ENCODE measurements at places on chromosomes 12 and 14.

- no peak for DNase-seq
Measured at GRCh38 chr12:98645572-98646067, 530 bp downstream of the APAF1 start.

DNA sequence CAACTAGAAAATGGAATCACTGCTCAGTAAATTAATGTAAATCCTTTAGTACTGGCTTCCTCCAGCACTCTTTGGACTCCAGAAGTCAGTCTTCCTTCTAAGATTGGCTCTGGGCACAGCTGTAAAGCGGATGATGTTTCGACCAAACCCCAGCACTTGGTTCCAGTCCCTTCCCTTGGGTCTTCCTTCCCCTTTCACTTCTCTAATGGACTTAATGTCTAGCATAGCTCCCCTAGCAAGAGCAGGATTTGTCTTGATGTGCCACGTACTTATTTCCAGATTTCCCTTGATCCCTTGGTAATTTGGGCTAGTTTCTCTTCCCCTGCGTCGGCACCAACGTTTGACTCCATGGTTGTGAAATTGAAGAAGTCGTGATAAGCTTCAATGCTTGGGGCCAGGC lies 28.3 kb downstream of the C12orf75 start:
- DNase-seq, result no peak

DNA sequence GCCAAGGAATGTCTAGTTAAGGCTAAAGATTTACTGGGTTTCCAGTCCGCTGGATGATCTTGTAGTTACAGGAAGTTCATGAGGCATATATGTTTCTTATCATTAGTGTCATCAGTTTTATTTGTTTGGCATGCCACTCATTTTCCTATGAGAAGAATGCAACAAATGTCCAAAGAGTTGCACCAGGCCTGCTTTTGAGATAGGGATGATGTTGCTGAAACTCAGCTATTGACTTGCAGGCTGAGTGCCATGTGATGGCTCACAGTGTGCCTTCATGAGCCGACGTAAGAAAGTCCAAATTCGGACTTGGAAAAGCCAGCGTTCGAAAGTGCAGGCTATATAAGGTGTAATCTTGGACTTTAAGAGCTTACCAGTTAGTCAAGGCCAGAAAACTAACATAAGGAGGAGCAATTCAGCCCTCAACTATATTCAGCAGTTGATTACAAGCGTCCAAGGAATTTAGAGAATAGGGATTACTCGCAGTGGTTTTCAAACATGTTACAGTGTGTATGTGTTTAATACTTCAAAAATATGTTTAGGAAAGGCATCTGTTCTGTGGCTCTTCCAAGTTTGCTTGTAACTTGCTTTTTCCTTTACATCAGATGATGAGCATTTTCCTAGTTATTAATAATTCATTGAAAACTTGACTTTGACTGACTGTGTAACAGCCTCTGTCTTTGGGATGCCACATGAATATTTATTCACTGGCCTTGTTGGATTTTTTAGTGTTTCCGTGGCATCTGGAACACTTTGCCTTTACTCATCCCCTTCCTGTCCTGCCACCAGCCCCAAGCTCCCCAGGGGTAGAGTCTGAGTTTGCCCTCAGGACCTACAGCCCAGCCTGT lies 101.3 kb downstream of the LGMN start:
- no peak for DNase-seq

DNA sequence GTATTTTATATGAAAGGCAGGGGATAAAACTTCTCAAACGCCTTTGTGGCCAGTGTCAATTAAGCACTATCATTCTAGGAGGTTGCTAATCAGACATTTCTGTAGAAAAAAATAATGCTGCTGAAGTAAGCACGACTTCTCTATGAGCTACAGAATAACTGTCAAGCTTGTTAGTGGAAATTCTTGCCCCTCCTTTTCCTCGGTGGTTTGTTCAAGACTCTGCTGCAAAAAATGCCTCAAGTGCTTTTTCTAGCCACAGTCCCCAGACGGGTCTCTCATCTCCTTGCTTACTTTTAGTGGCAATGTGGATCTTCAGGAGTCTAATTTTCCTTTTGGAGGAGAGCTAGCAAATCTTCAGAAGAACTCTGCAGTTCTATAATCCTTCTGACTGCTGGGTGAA lies 452.0 kb downstream of the FUT8 start:
- DNase-seq, result no peak

DNA sequence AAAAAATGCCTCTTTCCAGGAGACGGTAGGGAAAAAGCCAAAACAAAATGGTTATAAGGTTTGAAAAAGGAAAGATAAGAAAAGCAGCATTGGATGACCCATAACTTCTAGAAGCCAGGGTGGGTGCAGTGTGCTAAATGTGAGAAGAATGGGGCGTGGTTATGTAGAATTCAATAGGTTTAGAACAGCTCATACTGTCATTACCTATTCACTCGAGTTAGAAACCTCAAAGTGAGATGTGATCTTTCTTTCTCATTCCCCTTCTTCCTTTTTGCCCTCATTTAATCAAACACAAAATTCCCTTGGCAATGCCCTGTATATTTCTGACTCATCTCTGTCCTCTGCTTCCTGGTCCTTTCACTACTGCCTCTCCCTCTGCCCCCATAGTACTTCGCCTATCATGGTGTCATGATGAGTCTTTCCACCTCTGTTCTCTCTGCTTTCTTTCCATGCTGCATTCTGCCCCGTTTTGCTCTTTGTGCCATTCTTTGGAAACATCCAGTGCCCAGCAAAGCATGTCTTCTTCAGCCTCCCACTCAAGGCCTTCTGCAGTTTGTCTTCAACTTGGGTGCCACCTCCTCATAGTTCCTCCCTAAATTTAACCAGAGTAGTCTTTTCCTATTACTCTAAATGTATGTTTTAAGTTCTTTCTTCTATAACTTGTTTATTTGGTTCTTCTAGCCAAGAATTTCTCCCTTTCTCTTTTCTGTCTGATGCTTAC lies 496.3 kb downstream of the NRXN3 start:
- DNase-seq, result no peak

DNA sequence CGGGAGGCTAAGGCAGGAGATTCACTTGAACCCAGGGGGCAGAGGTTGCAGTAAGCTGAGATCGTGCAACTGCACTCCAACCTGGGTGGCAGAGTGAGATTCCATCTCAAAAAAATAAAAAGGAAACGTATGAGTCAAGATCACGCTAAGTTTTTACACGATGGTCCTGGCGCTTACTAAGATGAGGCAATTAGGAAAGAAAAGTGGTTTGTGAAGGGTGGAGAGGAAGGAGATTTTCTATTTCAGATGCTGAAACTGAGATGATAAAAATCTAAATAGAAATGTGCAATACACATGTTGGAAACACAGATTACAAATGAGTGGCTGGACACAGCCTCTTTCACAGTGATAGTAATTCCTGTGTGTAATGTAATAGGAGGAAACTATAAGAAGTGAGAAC lies 63.2 kb downstream of the KDM5A start:
- DNase-seq, result no peak

GRCh38 chr12:108254517-108255251 lies 84.4 kb downstream of the CMKLR1 start:
- DNase-seq, result no peak

DNA sequence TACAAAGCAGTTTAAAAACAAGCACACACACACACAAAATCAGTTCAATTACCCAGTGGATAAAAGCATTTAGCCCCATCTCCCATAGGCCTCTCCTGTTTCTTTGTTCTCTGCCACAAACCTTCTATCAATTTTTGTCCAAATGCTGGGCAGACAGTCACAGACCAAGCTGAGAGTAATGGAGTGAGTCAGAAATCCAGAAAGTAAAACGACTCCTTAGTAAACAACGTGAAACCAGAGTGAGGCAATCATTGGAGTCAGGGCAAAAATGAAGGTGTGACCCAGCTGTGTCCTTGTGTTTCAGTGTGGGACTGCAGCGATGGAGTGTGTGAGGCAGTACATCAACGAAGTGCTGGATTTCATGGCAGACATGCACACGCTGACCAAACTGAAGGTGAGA lies 102.0 kb downstream of the PRIMA1 start:
- no peak for DNase-seq

GRCh38 chr14:32710731-32711680 lies 227.7 kb upstream of the NPAS3 start:
- DNase-seq, result no peak

GRCh38 chr12:65720136-65721130 lies 103.8 kb upstream of the HMGA2 start:
- no peak for DNase-seq

DNA sequence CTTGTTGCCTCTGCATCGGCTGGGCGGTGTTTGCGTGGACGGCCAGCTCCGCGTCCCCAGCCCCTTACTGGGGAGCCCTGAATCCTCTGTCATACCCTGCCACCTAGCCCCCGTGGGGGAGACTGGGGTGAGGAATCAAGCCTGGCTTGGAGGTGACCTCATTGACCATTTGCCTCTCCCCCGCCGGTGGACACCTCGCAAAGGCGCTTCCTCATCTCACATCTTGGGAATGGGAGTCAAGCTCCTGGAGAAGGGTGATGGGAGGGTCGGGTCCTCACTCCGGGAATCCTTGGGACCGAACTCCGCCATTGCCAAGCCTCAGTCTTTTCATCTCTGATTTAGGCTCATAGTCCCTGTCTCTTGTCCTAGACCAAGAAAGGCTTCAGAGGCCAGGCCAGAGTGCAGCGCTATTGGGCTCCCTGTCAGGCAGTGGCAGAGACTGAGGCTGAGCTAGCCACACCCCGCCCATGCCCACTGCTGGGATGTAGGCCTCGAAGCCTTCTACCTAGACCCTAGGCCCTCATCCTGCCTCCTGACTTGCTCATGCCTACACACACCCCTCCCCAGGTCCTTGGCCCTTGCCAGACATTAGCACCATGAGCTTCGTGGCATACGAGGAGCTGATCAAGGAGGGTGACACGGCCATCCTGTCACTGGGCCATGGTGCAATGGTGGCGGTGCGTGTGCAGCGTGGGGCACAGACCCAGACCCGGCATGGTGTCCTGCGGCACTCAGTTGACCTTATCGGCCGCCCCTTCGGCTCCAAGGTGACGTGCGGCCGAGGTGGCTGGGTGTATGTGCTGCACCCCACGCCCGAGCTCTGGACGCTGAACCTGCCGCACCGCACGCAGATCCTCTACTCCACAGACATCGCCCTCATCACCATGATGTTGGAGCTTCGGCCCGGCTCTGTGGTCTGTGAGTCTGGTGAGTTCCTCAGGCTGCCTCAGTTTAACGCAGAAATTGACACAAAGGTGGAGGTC lies 678 bp downstream of the TRMT61A start:
- DNase-seq, result no peak

- DNase-seq, result no peak
Measured at GRCh38 chr12:84741692-84742091, 170.9 kb downstream of the SLC6A15 start.

DNA sequence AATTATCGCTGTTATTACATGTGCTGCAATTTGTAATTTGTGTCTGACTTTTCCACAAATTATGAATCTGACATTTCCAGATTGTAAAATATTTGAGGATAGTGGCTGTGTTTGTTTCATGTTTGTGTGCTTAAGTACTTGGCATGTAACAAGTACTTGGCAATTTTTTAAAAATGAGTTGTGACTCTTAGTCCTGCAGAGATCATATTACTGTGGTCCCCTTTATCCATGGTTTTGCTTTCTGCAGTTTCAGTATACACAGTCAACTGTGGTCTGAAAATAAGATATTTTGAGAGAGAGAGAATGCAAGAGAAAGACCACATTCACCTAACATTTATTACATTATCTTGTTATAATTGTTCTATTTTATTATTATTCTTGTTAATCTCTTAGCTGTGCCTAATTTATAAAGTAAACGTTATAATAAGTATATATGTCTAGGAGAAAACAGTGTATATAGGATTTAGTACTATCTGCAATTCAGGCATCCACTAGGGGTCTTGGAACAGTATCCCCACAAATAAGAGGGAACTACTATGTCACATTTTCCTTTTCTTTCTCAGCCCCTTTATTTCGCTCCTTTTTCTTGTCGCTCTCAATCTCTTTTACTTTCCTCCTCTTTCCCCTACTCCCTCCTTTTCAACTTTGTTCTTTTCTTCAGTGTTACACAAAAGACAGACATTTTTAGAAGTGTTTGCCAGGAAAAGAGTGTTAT lies 176.1 kb downstream of the FUT8 start:
- no peak for DNase-seq

- DNase-seq, result no peak
Measured at GRCh38 chr12:30003321-30003720, 219.6 kb upstream of the TMTC1 start.

DNA sequence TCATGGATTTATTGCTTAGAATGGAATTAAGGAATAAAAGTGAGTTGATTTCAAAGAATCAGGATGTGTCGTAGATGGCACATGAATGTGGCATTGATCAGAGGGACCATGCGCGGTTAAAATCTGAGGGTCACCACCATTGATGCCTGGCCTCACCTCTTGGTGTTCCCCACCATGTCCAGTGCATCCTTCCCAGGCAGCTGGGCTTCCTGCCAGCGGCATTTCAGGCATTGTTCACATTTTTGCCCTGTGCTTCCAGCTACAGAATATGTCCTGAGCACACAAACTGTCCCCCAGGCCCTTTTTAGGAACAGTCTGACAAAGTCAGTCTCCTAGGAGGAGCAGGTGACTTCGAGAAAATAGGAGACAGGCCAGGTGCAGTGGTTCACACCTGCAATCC lies 42.0 kb upstream of the TSPAN9 start:
- DNase-seq, result no peak

GRCh38 chr12:31736472-31736871 lies 7.7 kb upstream of the AMN1 start:
- DNase-seq, result no peak

DNA sequence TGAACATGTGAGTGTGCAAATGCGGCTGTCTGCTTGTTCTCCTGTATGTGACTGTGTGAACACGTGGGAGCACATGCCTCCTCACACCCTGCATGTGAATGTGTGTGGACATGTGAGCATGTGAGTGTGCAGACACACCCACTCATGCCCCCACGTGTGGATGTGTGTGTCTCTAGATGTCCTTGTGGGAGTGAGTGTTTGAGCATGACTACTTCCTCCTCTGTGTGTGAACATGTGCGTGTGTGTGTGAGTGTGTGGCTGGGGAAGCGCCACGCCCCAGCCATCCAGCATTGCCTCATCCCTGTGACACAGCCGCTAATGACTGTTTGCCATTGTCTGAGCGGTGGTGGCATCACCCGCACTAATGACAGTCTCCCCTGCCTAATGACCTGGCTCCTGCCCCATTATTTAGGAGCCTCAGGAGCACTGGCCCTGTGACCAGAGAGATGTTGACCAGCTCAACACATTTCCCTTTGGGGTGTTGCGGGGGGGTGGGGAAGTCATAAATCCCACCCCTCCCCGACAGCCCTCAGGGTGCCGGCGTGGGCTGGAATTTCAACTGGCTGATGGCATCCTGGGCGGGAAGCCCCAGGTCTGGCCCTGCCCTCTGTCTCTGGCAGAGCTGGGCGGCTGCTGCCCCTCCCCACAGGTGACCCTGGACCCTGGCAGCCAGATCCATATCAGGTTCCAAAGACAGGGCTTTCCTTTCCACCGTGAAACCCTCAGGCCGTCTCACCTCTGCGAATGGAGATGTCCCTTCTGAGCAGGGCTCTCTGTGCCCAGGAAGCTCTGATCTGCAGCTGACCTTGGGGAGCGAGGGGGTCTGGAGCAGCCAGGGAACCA lies 11.5 kb upstream of the KRT80 start:
- DNase-seq, result no peak

DNA sequence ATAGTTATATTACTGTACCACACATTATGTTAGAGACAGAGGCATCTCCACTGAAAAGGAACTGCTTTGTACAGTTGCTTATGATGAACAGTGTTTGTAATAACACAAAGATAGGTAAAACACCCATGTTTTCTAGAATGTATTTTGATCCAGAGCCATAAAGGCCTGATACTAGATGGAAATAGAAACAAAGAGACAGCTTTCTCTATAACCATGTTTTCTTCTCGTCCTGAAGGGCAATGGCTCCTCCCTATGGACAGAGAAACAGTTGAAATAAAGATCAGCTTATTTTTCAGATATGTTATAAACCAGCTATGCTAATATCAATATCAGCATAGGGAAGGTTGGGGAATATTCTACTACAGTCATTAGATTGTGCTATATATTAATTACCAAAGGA lies 109.2 kb downstream of the ATXN7L3B start:
- DNase-seq, result no peak
